T-cell (primary cell): ENCODE measurements at places on chromosomes 5 and 9.
A peak's percentile ranks its signal among the peaks of the same experiment; 100 is the strongest.

DNA sequence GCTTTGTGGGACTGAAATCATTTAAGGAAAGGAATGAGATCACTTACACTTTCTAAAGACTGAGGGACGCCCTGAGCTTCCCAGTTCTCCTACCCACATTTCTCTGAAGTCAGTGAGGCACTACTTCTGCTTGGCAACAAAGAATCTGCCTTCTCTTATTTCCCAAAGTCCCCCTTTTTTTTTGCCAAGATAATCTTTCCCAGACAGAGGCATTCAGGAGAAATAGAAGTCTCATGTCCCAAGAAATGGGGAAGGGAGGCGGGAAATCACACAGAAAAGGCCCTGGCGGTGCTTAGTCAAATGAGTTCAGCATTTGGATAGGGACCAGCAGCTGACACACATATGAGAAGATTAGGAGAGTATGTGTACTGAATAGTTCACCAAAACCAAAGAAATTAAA, 159.7 kb downstream of the MUSK start:
- DNase-seq = no peak

GRCh38 chr5:73966451-73966850, 340.5 kb downstream of the ARHGEF28 start:
- DNase-seq = no peak

DNA sequence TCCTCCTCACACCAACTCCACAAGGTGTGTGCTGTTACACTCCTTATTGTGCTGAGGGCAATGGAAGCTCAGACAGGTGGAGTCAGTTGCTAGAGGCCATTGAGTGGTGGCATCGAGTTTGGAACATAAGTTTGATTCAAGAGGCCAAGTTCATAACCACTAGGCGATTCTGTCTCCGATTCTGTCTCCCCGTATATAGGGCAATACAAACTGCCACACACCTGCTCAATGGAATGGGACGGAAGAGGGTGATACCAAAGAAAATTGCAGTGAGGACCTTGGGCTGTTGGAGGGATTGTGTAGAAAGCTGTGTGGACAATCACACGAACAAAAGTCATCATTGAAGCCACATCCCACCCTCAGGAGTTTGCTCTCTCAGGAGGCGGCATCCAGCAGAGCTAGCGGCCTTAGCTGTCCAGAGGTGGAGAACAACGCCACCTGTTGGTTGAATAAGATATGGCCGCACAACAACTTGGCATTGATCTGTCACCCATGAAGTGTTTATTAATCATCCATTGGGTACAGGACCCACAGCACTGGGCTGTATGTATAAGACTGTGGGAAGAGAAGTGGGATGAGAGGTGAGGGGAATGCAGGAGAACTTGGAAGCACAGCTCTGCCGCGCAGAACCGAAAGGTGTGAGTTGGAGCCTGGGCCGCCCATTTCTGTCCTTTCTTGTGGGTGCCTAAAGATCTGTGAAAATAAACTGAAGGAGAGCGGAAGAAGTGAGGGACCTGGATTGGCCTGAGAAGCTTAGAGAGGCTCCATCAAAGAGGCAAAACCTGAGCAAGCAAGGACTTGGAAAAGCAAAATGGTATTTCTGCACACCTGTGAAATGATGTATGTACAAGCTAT, 16.1 kb upstream of the NEUROG1 start:
- peak; percentile 19 for DNase-seq

DNA sequence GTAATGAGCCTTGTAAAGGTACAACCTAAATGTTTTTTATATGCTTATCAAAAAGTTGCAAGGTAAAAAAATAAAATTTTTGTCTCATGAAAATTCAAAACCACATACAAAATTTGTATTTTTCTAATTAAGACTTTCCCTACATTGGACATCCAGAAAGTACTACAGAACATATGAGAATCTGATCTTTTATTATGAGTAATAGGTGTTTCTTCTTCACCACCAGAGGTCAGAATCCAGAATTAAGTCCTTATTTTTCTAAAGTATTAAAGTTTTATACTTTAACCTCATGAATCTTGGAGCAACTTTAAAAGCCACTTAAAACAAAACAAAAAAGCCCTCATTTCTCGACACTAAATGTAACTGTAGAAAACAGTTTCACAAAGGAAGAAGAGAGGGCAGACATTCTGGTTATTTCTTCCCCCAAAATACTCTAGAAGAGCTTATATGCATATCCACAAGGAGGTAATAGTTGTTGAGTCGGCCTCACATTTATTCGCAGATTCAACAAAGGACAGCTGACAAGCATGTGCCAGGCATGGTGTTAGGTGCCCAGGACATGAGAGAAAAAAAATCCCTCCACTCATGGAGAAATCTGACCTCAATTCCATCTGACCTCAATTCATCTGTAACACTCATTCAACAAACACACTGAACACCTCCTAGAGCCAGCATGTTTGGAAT, 69.3 kb downstream of the MLLT3 start:
- no peak for DNase-seq

- DNase-seq = no peak
Observed at GRCh38 chr9:96621618-96622017, 2.0 kb upstream of the CDC14B start.

GRCh38 chr5:110544603-110545002, 181.9 kb downstream of the TMEM232 start:
- no peak for DNase-seq

- DNase-seq = no peak
Observed at GRCh38 chr5:67093279-67093678, 103.3 kb downstream of the CD180 start.

DNA sequence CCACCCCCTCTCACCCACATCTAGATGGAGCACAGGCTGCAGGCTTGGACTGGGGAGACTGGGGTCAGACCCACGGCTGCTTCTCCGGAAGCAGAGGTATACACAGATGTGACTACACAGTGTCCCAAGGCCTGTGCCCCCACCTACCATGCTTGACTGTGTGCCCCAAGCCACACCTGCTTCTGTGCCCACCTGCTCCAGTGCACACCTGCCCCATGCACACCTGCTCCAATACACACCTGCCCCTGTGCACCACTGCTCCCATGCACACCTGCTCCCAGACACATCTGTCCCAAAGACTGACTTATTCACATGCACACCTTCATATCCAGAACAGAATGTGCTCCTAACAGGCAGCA, 5.5 kb upstream of the COL5A1 start:
- no peak for DNase-seq

DNA sequence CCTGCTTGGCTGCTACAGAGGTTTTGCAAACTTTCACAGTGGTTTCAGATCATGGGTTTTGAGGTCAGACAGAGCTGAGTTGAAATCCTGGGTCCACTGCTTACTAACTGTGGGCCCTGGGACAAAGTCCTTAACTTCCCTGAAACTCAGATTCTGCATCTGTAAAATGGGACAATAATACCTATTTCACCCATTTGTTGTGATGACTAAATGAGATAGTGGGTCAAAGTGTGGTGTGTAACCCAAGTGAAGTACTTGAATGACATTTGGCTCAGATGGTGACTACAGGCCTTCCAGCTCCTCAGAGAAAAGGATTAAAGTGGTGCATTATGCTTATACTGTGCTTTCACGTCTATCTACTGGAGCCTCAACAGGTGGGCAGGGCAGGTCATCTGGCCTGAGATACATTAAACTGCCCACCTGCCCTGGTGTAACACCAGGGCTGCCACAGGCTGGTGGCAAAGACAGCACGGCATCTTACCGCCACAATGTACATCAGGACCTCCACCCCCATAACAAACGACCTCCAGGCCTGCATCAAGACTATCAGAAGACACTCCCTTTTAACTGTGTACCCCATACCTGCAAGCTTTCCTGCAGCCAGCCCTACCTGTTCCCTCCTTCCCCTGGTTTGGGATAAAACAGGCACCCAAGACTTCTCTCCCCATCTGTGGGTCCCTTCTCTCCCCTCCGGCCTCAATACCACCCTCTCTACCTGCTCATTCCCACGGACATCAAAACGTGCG, 846 bp upstream of the TRAF1 start:
- no peak for DNase-seq

GRCh38 chr5:114449860-114450421, 88.1 kb downstream of the KCNN2 start:
- DNase-seq = peak; percentile 0

GRCh38 chr5:107203243-107203642, 467.5 kb downstream of the EFNA5 start:
- DNase-seq = no peak

GRCh38 chr5:116521173-116521872, 53.3 kb downstream of the SEMA6A start:
- no peak for DNase-seq

DNA sequence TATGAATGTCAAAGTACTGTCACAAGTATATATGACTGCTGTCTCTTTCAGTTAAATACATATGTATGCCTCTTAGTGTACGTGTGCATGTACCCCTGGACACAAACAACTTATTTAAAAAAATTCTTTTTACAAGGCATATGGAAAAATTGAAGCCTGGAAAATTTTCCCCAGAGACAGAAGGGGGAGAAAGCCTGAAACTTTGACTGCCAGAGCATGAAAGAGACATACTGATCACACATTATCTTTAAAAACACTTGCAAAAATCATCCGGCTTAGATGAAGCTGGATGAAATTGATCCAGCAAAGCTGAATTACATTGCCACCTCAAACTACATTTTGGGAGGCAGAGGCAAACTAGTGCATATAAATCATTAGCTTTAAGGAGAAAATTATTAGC, 88.0 kb upstream of the NFIB start:
- no peak for DNase-seq

- no peak for DNase-seq
Observed at GRCh38 chr5:68739752-68740151, 354.1 kb upstream of the SLC30A5 start.
